CD8-positive, alpha-beta memory T cell (primary cell): ENCODE measurements at places on chromosomes 1 and 21. TPM values are rescaled to one million over a fixed set of nuclear protein-coding genes. Genes with fewer than 3 reads are reported as not detected.

GRCh38 chr1:145759721-145760120 lies 40.4 kb downstream of the CD160 start:
- H3K27me3 ChIP-seq: no peaks in the 10 kb centered on the region
- no peaks in the 10 kb centered on the region for H3K36me3 ChIP-seq
- no peaks in the 10 kb centered on the region for H3K4me1 ChIP-seq
- no peak overlapping the region for H3K4me3 ChIP-seq
- H3K27ac ChIP-seq: no peak overlapping the region

GRCh38 chr1:212529211-212529741 lies 79.3 kb upstream of the ATF3 start:
- no peak overlapping the region for H3K27ac ChIP-seq
- H3K27me3 ChIP-seq: no peaks in the 10 kb centered on the region
- no peaks in the 10 kb centered on the region for H3K36me3 ChIP-seq
- H3K4me3 ChIP-seq: no peak overlapping the region

- no peak overlapping the region for H3K4me3 ChIP-seq
- no peak for DNase-seq
- no peaks in the 10 kb centered on the region for H3K27me3 ChIP-seq
- peaks cover 16% of the 10 kb centered on the region for H3K36me3 ChIP-seq
- peaks cover 43% of the 10 kb centered on the region for H3K4me1 ChIP-seq
Measured at GRCh38 chr1:12203216-12204007, 26.4 kb upstream of the VPS13D start.

GRCh38 chr1:203744075-203744972 lies 20.7 kb upstream of the LAX1 start:
- H3K4me1 ChIP-seq: peaks cover 15% of the 10 kb centered on the region
- peak overlapping the region; percentile 6 for H3K4me3 ChIP-seq
- peaks cover 8% of the 10 kb centered on the region for H3K36me3 ChIP-seq

DNA sequence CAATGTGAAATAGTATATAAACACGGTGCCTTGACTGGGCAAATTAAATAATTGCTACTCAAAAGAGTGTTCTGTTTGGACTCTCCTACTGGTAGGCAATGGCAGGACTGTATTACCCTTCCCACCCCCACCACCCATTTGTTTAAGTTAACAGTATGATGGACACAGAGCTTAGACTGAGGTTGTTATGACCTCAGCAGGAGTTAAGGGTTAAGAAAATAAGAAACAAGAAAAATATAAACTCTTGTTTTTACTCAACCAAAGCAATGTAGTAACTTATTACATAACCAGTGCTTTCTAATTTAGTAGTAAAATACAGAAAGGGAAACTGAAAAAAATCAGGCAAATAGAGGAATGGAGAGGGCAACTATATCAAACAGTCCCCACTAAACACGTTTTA lies 19.9 kb upstream of the SERPINC1 start:
- H3K27ac ChIP-seq: no peak overlapping the region
- no peaks in the 10 kb centered on the region for H3K4me1 ChIP-seq
- H3K4me3 ChIP-seq: no peak overlapping the region
- no peaks in the 10 kb centered on the region for H3K27me3 ChIP-seq

DNA sequence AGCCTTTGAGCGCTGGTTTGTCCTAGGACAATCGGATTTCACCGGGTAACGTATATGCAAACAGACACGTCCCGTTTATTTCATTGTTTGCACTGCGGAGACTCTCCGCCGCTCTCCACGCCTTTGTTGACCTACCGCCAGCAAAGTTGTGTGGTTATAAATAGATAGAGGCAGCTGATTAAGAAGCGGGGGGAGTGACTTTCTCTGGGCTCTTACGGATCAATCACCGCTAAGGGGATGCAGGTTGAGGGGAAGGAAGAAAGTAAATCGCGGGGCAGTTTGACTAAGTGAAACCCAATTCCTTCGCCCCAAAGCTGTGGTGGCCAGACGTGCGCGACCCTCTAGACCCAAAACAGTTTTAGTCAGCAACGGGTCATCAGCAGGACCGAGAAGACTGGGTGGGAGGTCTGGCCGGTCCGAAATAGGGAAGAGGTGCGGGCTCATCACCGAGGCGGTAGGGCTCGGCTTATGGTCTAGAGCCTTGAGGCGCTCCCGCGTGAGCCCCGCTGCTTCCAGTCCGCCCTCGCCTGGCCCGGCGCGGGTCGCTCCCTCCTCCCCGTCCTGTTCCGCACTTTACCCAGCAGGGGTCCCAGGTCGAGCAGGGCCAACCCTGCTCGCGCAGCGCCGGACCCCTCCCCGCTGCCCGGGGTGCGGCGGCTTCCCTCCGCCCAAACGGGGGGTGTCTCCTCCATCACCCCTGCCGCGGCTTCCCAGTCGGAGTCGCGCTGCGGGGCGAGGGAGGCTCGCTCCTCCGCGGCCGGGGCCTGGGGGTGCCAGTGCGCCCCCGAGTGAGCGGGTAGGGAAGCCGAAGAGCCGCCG lies 120.8 kb upstream of the RRP15 start:
- no peaks in the 10 kb centered on the region for H3K36me3 ChIP-seq
- no peak overlapping the region for H3K4me3 ChIP-seq
- H3K27ac ChIP-seq: no peak overlapping the region
- H3K4me1 ChIP-seq: peaks cover 4% of the 10 kb centered on the region
- H3K27me3 ChIP-seq: peaks cover 11% of the 10 kb centered on the region

DNA sequence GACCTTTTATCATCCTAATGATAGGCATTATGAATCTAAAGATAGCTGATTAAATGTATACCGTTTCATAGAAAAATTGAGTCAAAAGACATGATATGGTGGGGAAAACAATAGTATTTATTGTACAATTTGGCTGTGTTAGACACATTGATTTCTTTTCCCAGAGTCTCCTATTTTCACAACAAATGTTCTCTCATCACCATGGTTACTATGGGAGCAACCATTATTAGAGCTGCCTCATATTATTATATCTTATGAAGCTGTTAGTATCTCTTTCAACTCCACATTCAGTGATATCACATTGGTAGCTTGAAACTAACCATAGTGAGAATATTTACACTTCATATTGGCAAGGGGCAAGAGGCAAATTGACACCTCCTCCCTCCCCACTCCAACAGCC lies 10.7 kb upstream of the CTH start:
- H3K36me3 ChIP-seq: no peaks in the 10 kb centered on the region
- H3K4me1 ChIP-seq: no peaks in the 10 kb centered on the region
- H3K4me3 ChIP-seq: no peak overlapping the region
- no peak for DNase-seq
- no peak overlapping the region for H3K27ac ChIP-seq
- no peaks in the 10 kb centered on the region for H3K27me3 ChIP-seq

DNA sequence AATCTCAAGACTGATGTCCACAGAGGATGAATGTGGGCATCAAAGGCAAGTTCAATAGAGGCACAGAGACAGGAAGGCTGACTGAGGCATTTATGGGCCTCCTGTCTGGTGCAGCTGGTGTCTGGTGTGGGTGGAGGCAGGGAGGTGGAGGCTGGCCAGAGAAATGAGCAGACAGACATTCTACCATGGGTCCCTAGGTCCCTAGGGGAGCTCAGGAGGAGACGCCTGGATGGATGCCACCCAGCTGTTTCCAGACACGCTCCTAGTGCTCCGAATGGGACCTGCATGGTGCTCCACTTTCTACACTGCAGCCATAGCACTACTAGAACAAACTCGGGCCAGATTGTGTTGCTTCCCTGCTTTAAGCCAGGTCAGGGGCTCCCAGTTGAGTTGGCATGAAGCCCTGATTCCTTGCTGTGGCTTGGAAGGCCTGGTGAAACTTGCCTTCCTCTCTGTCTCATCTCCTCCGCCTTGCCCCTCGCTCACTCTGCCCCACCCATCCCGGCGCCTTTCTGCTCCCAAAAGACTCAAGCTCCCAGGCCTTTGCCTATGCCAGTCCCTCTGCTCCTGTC lies 25.3 kb downstream of the PADI2 start:
- DNase-seq: no peak
- no peak overlapping the region for H3K4me3 ChIP-seq
- H3K27me3 ChIP-seq: no peaks in the 10 kb centered on the region
- no peaks in the 10 kb centered on the region for H3K36me3 ChIP-seq
- no peak overlapping the region for H3K27ac ChIP-seq
- H3K4me1 ChIP-seq: no peaks in the 10 kb centered on the region

- H3K27ac ChIP-seq: no peak overlapping the region
- no peak for DNase-seq
- no peaks in the 10 kb centered on the region for H3K36me3 ChIP-seq
- no peaks in the 10 kb centered on the region for H3K27me3 ChIP-seq
Measured at GRCh38 chr21:38770660-38771059, 35.1 kb upstream of the ETS2 start.

GRCh38 chr1:228008391-228009115 lies 1.8 kb downstream of the WNT3A start:
- DNase-seq: no peak
- H3K27ac ChIP-seq: no peak overlapping the region
- H3K27me3 ChIP-seq: peaks cover 27% of the 10 kb centered on the region
- no peaks in the 10 kb centered on the region for H3K36me3 ChIP-seq

DNA sequence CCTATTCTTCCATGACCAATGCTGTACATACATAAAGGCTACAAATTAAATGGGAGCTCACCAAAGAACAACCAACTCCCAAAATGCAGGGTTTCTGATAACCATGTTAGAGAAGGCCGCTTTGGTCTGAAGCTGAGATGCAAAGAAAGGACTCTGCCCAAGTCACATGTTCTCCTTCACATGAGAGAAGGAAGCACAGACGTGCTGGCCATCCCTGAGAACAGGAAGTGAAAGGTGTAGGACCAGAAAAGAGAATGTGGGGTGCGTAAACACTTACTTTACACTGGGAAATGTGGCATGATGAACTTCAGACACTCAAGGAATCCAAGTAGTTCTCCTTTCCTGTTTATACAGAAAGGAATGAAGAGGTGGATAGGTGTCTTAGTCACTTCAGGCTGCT lies 31.7 kb upstream of the TADA1 start:
- H3K4me3 ChIP-seq: no peak overlapping the region
- no peak overlapping the region for H3K27ac ChIP-seq
- H3K4me1 ChIP-seq: no peaks in the 10 kb centered on the region
- DNase-seq: no peak
- no peaks in the 10 kb centered on the region for H3K27me3 ChIP-seq

DNA sequence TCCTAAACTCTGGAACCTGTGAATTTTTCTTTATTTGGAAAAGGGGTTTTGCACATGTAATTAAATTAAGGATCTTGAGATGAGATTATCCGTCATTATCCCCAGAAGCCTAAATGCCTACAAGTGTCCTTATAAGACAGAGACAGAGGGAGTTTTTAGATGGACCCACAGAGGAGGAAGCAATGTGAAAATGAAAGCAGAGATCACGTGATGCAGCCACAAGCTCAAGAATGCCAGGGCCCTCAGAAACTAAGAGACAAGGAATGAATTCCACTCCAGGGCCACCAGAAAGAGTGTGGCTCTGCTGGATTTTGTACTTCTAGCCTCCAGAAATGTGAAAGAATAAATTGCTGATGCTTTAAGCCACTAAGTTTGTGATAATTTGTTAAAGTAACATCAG lies 183.6 kb upstream of the UBE2U start:
- H3K4me3 ChIP-seq: no peak overlapping the region
- DNase-seq: no peak
- H3K4me1 ChIP-seq: peaks cover 8% of the 10 kb centered on the region

DNA sequence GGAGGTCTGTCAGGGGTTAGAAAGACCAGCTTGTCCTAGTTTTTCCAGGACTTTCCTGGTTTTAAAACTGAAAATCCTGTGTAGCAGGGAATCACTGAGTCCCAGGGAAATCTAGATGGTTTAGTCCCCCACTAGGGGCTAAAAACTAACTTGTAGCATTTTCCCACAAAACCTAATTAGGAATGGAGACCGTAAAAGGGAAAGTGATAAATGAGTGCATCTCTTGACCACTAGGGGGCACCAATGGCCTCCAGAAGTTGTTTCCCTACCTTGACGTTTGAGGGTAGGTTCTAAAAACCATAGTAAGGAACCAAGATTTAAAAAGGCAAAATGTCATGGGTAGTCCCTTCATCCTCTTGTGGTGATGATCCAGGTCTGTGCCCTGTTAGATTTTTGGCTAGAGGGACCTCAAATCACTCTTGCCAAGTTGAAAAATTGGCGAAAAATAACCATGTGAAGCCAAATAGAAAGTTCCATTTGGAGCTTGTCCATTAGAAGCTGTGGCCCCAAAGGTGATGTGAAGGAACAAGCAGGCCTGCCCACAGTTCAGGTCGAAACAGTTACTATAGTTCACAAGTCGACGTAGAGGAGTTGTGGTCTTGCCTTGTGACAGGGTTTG lies 24.5 kb downstream of the CLIC6 start:
- no peaks in the 10 kb centered on the region for H3K36me3 ChIP-seq
- H3K4me1 ChIP-seq: no peaks in the 10 kb centered on the region
- H3K27ac ChIP-seq: no peak overlapping the region
- no peaks in the 10 kb centered on the region for H3K27me3 ChIP-seq

DNA sequence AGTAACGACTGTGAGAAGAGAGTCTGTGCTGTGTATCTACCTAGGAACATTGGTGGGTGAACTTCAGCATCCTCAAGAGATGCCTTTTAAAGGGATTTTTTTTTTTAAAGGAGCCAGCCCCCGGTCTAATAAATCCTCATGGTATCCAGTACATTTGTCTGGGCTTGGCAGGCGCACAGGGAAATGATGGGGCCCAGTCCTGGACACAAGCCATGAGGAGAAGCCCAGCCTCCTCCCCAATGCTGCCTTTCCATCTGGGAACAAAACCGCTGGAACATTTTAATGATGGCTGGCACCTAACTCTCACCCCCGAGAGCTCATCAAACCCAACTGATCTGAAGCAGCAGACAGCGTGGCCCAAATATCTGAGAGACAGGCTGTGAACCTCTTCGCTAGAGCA lies 64.2 kb downstream of the ACOT7 start:
- no peak overlapping the region for H3K4me3 ChIP-seq
- no peaks in the 10 kb centered on the region for H3K27me3 ChIP-seq
- no peaks in the 10 kb centered on the region for H3K4me1 ChIP-seq
- H3K36me3 ChIP-seq: no peaks in the 10 kb centered on the region
- no peak overlapping the region for H3K27ac ChIP-seq
- no peak for DNase-seq

DNA sequence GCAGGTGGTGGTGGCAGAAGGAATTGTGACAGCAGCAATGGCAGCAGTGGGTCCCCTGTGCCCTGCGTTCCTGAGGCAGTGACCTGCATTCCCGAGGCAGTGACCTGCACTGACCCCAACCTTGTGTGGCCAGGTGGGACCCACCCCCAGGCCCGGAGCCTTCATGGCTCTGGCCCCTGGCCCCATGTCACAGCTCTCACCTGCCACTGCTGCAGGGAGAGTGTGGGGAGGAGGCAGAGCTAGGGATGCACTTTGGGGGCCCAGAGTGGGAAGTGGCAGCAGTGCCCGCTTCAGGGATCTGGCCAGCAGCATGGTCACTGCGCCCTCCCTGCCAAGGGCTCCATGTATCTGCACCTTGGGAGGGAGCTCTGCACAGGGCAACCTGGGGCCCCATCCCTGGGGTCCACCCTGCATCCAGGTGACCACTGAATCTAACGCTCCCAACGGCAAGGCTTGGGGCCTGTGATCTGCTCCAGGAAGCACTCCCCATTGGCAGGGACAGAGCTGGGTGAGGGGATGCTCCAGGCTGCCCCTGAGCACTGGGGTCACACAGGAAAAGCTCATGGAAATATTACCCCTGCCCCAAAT lies 618.6 kb downstream of the RWDD3 start:
- DNase-seq: no peak
- H3K4me3 ChIP-seq: no peak overlapping the region
- H3K36me3 ChIP-seq: no peaks in the 10 kb centered on the region

The HES5 gene
- not detected for total RNA-seq

The ANGPTL1 gene
- total RNA-seq: not detected

The TSSK3 gene
- total RNA-seq: 0.33 TPM

The NPL gene
- 9.3 TPM for total RNA-seq

The DNTTIP2 gene
- 109 TPM for total RNA-seq

The JMJD4 gene
- total RNA-seq: 25.8 TPM

The FYB2 gene
- not detected for total RNA-seq
